ENCODE measurements at places on chromosomes 11 and 22.

DNA sequence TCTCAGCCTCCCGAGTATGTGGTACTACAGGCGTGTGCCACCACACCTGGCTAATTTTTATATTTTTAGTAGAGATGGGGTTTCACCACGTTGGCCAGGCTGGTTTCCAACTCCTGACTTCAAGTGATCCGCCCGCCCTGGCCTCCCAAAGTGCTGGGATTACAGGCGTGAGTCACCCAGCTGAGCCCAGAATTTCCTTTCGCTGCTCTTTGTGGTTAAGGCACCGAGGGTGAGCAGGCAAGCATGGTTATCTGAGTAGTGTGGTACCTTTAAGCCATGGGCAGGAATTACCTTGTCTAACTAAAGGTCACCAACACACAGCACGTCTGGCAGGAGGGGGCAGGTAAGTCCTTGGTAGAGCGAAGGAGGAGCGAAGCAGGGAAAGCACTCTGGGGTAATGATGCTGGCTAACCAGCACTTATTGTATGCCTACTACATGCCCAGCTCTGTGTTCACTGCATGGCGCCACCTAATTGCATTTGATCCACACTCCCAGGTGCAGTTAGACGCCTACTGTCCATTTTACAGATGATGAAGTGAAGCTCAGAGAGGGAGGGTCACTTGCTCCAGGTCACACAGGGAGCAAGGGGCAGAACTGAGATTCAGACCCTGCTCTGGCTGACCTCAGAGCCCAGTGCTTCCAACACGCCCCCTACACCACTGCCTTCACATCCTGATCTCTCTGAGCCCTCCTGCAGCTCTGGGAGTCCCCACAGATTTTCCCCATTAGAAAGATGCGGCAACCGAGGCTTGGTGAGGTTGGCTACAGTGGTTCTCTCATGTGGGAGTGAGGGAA is 45.7 kb downstream of the TRIOBP start:
- no peaks in the 10 kb centered on the region for H3K27me3 ChIP-seq
- no peak overlapping the region for H3K4me3 ChIP-seq
- H3K4me1 ChIP-seq, result peaks cover 11% of the 10 kb centered on the region
- no peaks in the 10 kb centered on the region for H3K36me3 ChIP-seq
- no peak for DNase-seq
- H3K27ac ChIP-seq, result no peak overlapping the region

- DNase-seq, result no peak
- no peaks in the 10 kb centered on the region for H3K36me3 ChIP-seq
- H3K4me1 ChIP-seq, result no peaks in the 10 kb centered on the region
- no peak overlapping the region for H3K27ac ChIP-seq
Observed at GRCh38 chr11:80779905-80780605, 1339.2 kb upstream of the TENM4 start.

DNA sequence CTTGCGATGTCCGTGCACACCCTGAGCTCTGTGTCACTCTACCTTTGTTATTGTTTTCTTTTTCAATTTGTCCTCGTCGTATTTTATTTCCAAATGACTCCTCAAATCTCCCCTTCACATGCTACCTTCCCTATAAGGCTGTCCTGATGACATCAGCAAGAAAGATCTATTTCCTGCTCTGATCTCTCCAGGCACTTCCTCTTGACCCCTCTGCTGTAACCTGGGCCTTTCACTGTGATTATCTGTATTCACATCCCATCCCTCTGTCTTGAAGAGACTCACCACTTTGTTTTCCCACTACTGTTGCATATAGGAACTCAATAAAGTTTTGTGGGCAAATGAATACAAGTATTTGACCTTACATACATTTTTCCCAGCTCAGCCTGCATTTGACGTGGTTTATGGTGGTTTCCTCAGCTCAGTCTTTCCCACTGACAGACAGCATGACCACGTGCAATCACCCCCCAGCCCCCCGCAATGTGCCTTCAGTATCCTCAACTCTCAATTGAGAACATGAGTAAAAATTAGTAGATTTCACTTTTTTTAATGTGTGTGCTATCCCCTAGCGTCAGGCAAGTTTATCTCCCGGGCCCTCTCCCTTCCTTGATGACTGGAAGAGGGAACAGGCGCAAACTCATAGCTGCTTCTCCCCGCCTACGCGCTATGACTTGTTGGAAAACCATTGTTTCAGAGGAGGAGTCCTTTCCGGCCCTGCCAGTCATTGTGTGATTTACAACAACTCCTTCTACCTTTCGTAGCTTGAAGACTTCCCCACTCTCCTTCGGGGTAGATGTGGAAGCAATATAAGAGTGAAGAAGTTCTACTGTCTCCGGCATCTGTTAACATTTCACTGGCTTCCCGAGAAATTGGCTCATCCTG is 498.5 kb downstream of the NTM start:
- no peaks in the 10 kb centered on the region for H3K4me1 ChIP-seq
- no peak overlapping the region for H3K4me3 ChIP-seq
- H3K27ac ChIP-seq, result no peak overlapping the region

DNA sequence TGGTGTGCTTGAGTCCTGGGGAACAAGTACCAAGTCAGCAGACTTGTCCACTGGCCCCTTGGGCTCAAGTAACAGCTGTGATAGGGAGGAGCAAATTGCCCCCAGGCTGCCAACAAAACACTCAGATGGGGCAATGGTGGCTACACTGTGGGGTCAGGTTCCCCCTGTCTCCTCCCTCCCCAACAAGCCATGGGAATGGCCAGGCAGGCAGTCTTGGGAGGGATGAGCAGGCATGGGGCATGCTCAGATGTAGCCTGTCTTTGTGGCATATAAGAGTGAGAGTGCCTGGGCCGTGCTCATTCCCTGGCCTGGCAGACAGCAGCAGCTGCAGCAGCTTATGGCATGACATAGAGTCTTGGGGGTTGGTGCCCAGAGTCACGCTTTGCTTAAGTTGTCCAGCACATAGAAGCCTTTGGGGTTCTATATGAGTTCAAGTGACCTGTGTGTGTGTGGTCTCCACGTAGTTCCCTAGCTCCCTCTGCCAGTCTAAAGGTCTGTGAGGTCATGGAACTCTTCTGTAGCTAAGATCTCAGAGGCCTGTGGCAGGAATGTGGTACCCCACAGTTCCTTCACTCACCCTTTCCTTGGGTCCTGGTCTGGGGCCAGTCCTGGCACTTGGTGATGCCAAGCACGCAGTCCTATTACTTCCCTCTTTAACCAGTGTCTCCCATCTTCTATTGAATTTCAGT is 44.7 kb downstream of the BIRC2 start:
- no peak overlapping the region for H3K4me3 ChIP-seq
- DNase-seq, result no peak
- no peaks in the 10 kb centered on the region for H3K27me3 ChIP-seq
- peak overlapping the region; percentile 84 for H3K27ac ChIP-seq
- H3K4me1 ChIP-seq, result peaks cover 32% of the 10 kb centered on the region

- no peak overlapping the region for H3K27ac ChIP-seq
- H3K27me3 ChIP-seq, result peaks cover 15% of the 10 kb centered on the region
- H3K4me1 ChIP-seq, result peaks cover 1% of the 10 kb centered on the region
- no peak for DNase-seq
Observed at GRCh38 chr11:2071748-2072385, 67.3 kb downstream of the IGF2 start.

DNA sequence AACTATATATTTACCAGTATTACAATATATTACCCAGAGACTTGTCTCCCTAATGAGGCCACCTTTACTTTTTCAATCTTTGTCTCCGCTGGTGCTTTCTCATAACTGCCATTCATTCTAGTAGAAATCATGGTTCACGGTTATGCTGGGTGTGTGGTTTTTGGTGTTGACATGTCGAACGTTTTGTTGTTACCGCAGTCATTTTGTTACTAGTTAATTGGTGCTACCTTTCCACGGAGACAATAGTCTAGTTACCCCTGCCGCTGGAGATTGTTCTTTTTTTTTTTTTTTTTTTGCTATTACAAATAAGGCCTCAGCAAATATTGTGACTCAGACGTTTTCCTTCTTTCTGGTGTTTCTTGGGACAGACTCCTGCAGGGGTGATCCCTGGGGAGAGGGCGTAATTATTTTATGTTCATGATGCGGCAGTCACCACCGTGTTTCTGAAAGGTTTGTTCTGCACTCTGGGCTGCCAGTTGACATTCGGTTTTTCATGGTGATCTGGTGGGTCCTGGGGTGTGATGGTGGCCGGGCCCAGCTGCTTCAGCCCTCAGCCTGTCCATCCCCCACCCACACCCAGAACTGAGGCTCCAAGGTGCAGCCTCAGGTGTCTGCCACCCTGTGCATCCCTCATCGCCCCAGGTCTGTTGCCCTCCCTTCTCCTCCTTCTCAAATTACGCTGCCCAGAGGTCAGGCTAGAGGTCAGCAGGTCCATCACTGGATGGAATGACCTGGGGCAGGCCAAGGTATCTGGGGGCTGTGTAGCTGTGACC is 28.6 kb downstream of the LRP5 start:
- no peaks in the 10 kb centered on the region for H3K27me3 ChIP-seq
- no peaks in the 10 kb centered on the region for H3K36me3 ChIP-seq
- H3K4me1 ChIP-seq, result peaks cover 35% of the 10 kb centered on the region
- peak overlapping the region; percentile 27 for H3K27ac ChIP-seq
- peak overlapping the region; percentile 69 for H3K4me3 ChIP-seq

GRCh38 chr11:79439886-79440570 is 802 bp downstream of the TENM4 start:
- H3K27me3 ChIP-seq, result peaks cover 57% of the 10 kb centered on the region
- H3K4me3 ChIP-seq, result peak overlapping the region; percentile 52
- no peak for DNase-seq
- H3K27ac ChIP-seq, result no peak overlapping the region
- peaks cover 5% of the 10 kb centered on the region for H3K36me3 ChIP-seq
- H3K4me1 ChIP-seq, result peaks cover 9% of the 10 kb centered on the region

DNA sequence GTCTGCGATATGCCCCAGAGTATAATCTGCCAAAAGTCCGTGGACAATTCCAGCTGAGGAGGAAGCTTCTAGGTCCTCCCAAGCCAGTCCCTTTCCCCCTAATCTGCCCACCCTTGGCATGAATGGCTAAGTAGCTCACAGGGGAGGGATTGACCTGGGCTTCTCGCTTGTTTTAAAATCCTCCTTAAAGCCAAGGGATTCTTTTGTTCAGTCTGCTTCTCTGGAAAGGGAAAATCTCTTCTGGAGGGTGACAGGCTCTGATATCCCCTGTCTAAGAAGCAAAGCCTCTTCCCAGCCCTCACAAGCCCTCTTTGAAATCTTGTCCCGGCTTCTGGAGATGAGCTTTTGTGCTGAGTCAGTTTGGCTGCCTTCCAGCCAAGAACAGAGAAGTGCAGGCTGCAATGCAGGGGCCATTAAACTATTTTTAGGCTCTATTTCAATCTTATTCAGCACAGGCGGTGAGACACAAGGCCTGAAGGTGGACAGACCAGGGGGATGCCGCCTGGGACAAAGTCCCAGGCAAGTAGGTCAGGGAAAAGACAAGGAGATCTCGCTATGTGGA is 23.9 kb downstream of the NEFH start:
- H3K4me1 ChIP-seq, result no peaks in the 10 kb centered on the region
- H3K27me3 ChIP-seq, result no peaks in the 10 kb centered on the region
- no peak overlapping the region for H3K4me3 ChIP-seq
- DNase-seq, result no peak
- no peak overlapping the region for H3K27ac ChIP-seq

DNA sequence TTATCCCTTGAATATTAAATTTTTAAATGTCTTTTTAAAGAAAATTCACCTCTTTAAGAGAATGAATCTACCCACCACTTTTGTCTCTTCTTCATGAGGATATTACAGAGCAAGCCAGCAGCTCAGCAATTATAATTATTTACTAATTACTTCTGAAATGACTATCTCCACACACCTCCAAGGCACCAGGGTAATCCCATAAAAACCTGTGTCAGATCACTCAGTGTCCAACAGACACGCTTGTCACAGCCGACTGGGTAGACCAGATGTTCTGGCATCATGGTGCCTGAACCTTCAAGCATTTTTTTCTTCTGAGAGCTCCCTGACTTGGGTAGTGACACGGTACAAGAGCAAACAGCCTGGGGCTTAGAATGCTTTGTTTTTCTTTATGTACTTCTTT is 61.4 kb downstream of the EFCAB6 start:
- peaks cover 74% of the 10 kb centered on the region for H3K27me3 ChIP-seq
- DNase-seq, result no peak
- H3K27ac ChIP-seq, result no peak overlapping the region
- H3K4me3 ChIP-seq, result no peak overlapping the region

- H3K36me3 ChIP-seq, result no peaks in the 10 kb centered on the region
- H3K4me1 ChIP-seq, result peaks cover 10% of the 10 kb centered on the region
- DNase-seq, result no peak
- peak overlapping the region; percentile 55 for H3K4me3 ChIP-seq
- peaks cover 45% of the 10 kb centered on the region for H3K27me3 ChIP-seq
Observed at GRCh38 chr11:2272228-2272945, 2.0 kb upstream of the ASCL2 start.

DNA sequence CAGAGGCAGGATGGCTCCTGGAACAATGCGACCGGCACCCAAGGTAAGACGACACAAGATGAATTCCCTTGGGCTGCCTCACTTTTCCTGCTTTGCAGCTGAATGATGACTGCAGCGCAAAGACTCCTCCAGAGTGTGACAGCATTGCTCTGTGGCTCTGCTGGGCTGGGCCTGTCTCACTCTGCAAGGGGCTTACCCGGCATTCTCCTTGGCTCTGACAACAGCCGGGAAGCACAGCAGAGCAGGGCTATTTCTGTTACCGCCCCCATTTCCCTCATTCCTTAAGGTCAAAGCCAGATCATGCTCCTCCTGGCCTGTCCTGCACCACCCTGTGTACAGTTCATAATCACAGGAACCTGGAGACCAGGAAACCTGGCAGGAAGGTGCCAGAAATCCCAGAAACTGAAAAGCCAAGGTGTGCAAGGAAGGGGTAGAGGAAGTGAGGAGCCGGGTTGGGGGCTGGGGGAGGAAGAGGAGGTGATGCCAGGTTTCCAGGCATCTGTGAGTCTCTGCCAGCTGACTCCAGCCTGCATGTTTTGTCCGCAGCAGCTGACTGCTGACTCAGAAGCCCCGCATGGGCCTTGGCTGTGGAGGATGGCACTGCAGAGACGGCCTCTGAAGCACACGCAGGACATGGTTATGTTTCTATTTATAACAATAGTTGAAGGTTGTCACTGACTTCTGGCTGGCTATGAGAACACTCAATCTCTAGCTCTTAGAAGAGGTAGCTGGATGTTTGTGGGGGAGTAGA is 113.6 kb downstream of the MICAL3 start:
- peaks cover 2% of the 10 kb centered on the region for H3K36me3 ChIP-seq
- no peak overlapping the region for H3K4me3 ChIP-seq
- peaks cover 10% of the 10 kb centered on the region for H3K4me1 ChIP-seq
- DNase-seq, result no peak

All from T-helper 17 cell (primary cell).